Stimulated activated CD4-positive, alpha-beta T cell treated with anti-CD3 and anti-CD28 coated beads, Interleukin-4, amount 100 ng/mL, for 48 hours (primary cell): ENCODE measurements at places on chromosomes 3 and 15.

DNA sequence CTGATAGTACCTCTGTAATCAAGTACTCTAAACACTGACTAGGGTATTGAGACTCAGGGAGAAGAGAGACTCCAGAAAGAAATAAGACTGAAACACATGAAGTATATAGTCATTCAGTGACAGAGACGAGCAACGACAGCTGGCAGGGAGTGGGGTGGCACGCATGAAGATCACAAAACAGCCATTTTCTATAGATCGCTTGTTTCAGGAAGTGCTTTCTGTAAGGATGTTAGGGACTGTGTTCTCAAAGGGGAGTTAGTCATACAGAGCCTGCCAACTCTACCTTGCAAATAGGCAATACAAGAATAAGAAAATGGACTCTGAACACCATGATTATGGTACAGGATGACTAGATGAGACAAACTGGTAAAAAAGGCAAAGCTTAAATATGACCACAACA lies 139.5 kb downstream of the TBL1XR1 start:
- peak; percentile 24 for DNase-seq

GRCh38 chr3:159964166-159964973 lies 24.3 kb upstream of the IL12A start:
- DNase-seq, result no peak

GRCh38 chr3:185363662-185364203 lies 797 bp downstream of the MAP3K13 start:
- DNase-seq, result no peak

GRCh38 chr3:158420654-158421396 lies 150.2 kb upstream of the MLF1 start:
- no peak for DNase-seq
